ENCODE measurements at places on chromosomes 2 and 18.

DNA sequence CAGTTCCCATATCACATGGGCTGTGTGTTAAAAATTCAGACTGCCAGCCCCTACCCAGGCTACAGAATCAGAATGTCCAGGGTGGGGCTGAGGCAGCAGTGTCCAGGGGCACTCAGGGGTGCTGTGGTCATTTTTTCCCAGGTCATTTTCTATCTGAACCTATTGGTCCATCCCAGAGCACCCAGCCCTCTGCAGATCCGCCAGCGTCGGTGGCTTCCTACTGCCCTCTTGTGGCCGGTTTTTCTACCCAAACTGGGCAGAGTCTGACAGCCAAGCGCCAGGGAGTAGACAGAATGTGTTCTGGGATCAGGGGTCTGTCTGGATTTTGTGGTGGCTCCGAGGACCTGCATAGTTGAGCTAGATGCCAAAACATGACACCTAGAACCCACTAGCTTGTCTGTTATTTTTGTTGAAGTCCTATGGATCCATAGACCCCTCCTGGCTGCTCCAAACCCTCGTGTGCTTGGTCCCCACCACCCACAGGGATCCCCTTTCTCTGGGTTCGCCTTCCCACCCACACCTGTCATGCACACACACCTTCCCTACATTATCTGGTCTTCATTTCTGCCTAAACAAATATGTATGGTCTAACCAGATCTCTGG, 34.1 kb upstream of the RMDN2 start:
- DNase-seq = peak; percentile 63

- DNase-seq = no peak
Measured at GRCh38 chr2:182038576-182038975, 52.9 kb downstream of the PPP1R1C start.

GRCh38 chr2:7017671-7018281, 100.6 kb downstream of the RNF144A start:
- no peak for DNase-seq

GRCh38 chr2:24330161-24330560, 30.2 kb downstream of the ITSN2 start:
- no peak for DNase-seq

DNA sequence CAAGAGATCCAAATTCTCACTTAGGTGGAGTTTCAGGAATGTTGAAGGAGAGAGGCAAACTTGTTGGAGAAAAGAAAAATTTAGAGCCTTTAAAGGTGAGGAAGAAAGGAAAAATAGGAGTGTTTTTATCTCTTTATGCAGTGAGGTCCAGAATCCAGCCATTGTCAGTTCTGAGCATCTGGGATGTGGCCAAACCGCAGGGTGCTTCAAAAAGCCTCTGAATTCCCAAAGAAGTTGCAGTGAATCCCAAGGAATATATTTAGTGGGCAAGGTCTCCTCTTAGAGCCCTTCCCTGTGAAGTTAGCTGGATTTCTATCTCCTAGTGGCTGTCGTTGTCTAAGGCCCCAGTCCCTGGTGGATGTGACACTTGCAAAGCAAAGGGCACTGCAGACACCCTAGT, 51.2 kb downstream of the MTCL1 start:
- DNase-seq = no peak

GRCh38 chr18:70256184-70256583, 32.7 kb upstream of the SOCS6 start:
- DNase-seq = no peak

DNA sequence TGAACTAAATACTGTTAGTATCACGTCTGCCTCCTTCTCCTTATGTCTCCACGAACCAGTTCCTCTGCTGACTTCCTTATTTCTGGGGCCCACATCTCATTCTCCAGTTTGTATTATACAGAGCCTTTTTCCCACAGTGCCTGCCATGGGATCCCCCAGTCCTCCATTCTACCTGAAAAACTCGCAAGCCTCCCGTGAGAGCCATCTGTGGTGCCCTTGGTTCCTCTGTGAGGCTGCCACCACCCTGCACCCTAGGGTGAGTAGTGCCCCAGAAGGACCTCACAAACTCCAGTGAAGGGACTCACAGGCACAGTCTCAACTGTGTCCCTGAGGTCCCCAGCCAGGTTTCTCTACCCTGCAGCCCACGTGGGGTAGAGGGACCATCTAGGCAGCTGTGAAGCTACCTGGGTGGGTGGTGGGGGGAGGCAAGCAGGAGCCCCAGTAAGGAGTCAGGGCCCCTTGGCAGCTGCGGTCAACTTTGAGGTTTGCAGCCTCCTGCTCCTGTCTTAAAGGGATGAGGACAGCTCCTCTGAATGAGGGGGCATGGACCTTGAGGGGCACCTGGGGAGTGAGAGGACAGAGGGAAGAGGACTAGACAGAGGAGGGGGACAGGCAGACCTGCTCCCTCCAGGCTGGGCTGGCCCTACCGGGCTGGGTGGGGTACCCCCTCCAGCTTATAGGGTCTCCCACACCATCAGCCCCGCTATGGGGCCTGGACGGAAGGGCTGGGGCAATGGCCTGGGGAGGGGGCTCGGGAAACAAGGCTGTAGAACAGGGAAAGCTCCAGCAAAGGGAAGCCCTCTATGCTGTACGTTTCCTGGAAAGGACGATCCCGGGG, 1.0 kb downstream of the PSTPIP2 start:
- peak; percentile 25 for DNase-seq

DNA sequence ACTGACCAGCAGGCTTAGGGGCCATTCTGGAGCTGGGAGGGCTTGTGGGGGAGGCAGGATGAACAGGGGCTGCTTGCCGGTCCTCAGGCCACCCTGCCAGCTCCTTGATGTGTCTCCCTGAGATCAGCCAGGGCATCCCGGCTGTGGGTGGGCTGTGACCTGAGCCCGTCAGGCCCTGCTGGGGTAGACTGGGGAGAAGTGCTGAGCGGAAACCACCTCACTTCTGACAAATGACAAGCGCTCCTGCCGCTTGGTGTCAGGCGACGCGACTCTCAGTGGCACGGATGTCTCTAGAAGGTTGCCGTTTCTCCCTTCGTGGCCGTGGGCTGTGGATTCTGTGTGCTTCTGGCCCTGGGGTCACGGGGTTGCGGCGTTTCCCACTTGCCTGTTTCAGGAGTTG, 45.7 kb downstream of the NFATC1 start:
- no peak for DNase-seq

GRCh38 chr2:144471305-144472045, 48.4 kb downstream of the ZEB2 start:
- DNase-seq = no peak

- DNase-seq = no peak
Measured at GRCh38 chr2:26653207-26654060, 12.3 kb upstream of the CIB4 start.

GRCh38 chr2:67260343-67261277, 136.5 kb upstream of the ETAA1 start:
- DNase-seq = no peak

GRCh38 chr2:385785-386184, 97.9 kb upstream of the ALKAL2 start:
- no peak for DNase-seq

DNA sequence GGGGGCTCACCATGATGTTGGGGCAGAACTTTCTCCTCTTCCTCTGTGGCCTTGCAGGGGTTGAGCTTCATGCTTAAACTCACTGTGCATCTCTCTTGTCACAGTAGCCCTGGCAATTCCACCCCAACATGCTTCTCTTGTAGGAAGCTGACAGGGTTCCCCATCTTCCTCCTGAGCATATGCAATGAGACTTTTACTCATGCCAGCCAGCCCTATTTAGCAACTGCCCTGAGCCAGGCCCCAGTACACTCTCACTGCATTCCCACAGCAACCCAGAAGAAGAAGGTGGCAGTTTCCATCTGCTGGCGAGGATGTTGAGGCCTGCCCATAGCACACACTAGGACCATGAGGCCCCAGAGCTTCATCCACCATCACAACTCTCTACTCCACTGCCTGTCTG, 72.2 kb upstream of the TEX51 start:
- DNase-seq = no peak
